Stimulated activated CD4-positive, alpha-beta T cell treated with anti-CD3 and anti-CD28 coated beads, Interleukin-1b, Interleukin-23, amount 100 ng/mL, for 48 hours (primary cell): ENCODE measurements at places on chromosomes 4 and X.

- peak; percentile 30 for DNase-seq
These were observed 16.2 kb downstream of the MAEA start for GRCh38 chr4:1305781-1306455.

DNA sequence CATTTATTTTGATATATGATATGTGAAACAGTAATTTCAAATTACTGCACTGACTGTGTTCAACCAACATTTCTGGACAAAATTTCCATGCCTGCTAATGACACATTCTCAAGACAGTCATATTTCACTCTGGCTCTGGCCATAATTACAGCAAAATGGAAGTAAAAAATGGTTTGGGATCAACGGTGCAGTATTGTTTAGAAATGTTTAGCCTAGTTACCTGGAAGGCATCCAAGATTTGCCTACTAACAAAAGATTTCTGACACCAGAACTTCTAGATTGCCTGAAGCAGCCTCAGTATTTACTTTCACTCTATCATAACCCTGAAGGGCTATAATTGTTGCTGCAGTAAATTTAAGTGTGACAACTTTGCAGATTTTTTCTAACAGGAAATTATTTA lies 416.3 kb downstream of the PCDH10 start:
- DNase-seq = no peak

- DNase-seq = no peak
These were observed 71.8 kb downstream of the SUPT20HL2 start for GRCh38 chrX:24241822-24242648.

DNA sequence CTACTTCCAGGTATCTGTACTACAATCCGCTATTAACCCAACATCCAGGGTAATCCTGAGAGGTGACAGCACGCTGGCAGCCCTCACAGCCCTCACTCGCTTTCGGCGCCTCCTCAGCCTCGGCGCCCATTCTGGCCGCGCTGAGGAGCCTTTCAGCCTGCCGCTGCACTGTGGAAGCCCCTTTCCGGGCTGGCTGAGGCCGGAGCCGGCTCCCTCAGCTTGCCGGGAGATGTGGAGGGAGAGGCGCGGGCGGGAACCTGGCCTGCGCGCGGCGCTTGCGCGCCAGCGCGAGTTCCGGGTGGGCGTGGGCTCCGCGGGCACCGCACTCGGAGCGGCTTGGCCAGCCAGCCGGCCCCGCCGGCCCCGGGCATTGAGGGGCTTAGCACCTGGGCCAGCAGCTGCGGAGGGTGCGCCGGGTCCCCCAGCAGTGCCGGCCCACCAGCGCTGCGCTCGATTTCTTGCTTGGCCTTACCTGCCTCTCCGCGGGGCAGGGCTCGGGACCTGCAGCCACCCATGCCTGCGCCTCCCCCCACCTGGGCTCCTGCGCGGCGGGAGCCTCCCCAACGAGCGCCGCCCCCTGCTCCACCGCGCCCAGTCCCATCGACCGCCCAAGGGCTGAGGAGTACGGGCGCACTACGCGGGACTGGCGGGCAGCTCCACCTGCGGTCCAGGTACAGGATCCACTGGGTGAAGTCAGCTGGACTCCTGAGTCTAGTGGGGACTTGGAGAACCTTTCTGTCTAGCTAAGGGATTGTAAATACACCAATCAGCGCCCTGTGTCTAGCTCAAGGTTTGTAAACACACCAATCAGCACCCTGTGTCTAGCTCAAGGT lies 87.3 kb downstream of the PRSS12 start:
- DNase-seq = peak; percentile 34

DNA sequence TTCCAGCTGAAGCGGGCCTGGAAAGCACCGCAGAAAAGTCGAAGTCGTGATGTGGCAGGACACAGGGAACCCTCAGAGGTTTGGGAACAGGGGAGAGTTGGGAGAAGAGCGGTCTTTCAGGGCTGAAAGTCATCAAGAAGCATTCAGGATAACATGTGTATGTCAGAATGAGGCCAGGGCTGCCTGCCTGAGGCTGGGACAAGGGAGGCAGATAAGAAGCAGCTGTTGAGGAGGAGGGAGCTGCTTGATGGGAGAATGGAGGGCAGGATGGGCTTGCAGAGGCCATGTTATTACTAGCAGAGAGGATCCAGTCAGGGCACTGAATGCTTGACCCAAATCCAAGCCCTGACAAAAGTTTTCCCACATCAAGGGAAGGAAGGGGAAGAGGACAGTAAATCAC lies 132.0 kb downstream of the ATG4A start:
- no peak for DNase-seq

GRCh38 chr4:27662426-27662825 lies 801.8 kb downstream of the STIM2 start:
- no peak for DNase-seq

DNA sequence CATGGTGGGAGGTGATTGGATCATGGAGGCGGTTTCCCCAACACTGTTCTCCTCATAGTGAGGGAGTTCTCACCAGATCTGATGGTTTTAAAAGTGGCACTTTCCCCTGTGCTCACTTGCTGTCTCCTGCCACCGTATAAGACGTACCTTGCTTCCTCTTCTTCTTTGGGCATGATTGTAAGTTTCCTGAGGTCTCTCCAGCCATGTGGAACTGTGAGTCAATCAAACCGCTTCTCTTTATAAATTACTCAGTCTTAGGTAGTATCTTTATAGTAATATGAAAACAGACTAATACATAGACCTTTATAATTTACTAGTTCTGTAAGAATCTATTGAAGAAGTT lies 82.5 kb upstream of the PITX2 start:
- no peak for DNase-seq

DNA sequence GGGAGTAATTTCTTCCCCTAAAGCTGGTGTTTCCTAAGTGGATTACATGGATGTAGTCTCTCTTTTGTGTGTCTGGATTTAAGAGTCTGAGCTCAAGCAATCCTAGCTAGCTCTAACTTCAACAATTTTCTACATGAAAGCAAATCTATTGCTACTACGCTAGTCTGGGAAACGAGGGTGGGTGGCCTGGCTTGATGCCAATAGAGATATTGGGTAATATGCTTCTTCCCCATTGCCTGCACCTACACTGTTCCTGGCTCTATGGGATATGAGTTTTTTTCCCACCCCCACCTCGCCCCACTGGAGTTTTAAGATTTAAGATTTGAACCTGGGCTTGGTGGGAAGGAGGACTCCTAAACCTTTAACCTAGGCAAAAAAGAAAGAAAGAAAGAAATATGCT lies 158.8 kb downstream of the RBM46 start:
- no peak for DNase-seq

GRCh38 chrX:102833136-102833535 lies 103.9 kb upstream of the RAB40AL start:
- no peak for DNase-seq

GRCh38 chrX:39577206-39577984 lies 520.4 kb downstream of the BCOR start:
- no peak for DNase-seq

DNA sequence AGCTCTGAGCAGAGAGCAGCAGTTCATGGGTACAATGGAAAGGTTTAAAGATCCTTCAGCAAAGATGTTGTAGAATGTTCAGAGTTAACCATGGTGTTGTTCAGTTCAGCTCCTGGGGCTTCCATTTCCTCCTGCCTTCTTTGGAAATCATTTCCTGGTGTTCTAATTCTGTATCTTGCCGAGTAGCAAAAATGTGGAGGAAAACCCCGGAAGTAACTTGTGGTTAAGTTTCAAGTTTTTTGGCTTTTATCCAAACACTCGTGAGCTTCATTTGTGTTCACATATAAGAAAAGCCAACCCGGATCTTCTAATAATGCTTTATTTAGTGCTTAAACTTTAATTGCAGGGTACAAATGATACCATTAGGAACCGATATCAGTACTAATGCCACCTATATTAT lies 33.6 kb upstream of the ARX start:
- no peak for DNase-seq

GRCh38 chrX:18799911-18800310 lies 92.5 kb downstream of the PPEF1 start:
- DNase-seq = no peak

GRCh38 chrX:101462892-101463291 lies 22.4 kb upstream of the ARMCX4 start:
- no peak for DNase-seq

DNA sequence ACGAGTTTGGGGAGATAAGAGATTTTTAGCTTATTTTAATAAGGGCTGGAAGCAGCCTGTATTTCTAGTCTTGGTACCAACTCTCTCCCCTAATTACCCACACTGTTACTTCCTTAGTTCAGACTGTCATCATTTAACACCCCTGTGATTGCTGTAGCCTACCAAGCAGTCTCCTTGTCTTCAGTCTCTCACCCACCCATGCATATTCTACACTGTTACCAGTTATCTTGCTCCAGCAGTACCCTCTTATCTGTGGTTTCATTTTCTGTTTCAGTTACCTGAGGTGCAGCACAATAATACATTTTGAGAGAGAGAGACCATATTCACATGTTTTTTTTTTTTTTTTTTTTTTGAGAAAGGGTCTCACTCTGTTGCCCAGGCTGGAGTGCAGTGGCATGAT lies 80.2 kb downstream of the DIAPH2 start:
- no peak for DNase-seq

DNA sequence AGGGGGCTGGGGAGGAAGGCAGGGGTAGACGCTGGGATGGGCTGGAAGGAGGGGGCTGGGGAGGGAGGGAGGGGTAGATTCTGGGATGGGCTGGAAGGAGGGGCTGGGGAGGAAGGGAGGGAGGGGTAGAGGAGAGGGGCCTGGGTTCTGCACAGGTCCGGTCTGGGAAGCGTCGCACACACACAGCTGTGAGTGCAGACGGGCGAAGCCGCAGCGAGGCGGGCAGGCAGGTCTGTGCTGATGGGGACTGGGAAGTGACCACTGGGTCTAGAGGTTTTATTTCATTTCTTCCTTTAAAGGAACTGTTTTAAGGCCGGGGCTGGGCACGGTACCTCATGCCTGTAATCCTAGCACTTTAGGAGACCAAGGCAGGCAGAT lies 69.1 kb upstream of the MXD4 start:
- DNase-seq = no peak

DNA sequence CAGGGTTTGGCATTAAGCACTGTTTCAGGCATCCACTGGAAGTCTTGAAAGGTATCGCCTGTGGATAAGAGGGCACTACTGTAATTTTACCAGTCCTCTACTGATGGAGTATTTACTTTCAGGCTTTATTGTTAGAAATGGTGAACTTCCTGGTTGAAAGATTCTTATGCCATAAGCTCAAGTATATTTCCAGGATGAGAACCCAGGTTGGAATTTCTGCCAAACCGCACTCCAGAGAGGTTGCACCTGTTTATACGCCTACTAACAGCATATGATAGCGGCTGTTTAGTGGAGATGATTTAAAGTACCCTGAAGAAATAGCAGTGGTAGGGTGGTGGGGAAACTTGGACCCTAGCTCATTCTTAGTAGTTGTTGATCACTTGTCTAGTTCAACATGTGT lies 9.9 kb downstream of the FNIP2 start:
- no peak for DNase-seq

DNA sequence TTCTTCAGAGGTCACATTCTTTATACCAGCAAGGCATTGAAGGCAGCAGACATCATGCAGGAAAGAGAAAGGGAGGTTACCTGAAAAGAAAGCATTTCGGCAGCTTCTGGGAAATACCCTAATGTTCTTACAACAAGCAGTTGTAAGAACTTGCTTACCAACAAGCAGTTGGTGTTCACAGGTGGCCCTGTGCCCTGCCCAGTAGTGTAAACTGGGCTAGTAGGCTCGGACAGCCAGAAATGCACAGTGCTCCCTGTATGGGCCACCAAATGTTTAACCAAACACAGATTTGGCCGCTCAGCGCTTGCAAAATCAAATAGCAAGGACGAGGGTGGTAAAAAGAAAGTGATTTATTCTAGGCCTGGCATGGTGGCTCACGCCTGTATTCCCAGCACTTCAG lies 20.4 kb upstream of the RHOXF1 start:
- no peak for DNase-seq

GRCh38 chr4:136203199-136203598 lies 1329.1 kb downstream of the PCDH18 start:
- DNase-seq = no peak

DNA sequence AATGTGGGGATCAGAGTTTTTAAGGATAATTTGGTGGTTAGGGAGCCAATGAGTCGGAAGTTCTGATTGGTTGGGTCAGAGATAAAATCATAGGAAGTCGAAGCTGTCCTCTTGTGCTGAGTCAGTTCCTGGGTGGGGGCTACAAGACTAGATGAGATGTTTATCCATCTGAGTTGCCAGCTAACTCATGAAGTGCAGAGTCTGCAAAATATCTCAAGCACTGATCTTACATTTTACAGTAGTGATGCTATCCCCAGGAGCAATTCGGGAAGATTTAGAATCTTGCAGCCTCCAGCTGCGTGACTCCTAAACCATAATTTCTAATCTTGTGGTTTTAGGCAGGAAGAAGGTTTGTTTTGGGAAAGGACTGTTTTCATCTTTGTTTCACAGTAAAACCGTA lies 565.8 kb upstream of the SPANXN1 start:
- no peak for DNase-seq

- no peak for DNase-seq
These were observed 31.7 kb upstream of the PRPS1 start for GRCh38 chrX:107596651-107597050.

- no peak for DNase-seq
These were observed 389.7 kb upstream of the NR3C2 start for GRCh38 chr4:148831945-148832344.

DNA sequence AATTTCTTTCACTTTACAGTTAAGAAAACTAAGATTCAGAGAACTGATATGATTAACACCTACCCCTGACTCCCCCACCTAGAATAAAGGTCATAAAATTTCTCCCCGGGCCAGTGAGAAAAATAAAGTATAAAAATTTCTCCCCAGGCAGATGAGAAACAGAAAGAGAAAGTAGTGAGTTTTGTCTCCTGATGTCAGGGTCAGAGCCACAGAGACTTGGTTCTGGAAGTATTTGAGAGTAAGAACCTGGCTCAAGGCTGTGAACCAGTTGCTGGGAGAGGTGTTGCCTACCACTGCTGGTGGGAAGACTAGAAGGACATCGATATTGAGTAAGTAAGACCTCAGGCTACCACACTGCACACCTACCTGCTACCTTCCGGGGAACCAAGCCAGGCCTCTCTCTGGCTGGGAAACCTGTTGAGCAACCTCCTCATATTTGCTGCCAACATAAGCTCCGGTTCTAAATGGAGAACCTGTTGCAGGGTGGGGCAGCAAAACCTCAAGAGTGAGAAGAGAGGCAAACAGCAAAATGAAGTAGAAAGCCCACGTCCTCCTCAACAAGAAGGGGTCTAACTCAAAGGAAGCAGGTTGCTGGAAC lies 104.2 kb upstream of the PUDP start:
- no peak for DNase-seq

GRCh38 chrX:106752101-106752678 lies 25.7 kb downstream of the RNF128 start:
- no peak for DNase-seq

GRCh38 chr4:92262371-92262770 lies 41.4 kb upstream of the GRID2 start:
- no peak for DNase-seq

GRCh38 chr4:124505211-124505610 lies 207.3 kb downstream of the ANKRD50 start:
- DNase-seq = no peak

- DNase-seq = no peak
These were observed 25.8 kb downstream of the RGS12 start for GRCh38 chr4:3318561-3319021.

GRCh38 chrX:12972878-12973560 lies 1.9 kb upstream of the TMSB4X start:
- no peak for DNase-seq
